Body of pancreas (tissue), 4 donors: ENCODE measurements at places on chromosomes 5 and 9. TPM values are rescaled to one million over a fixed set of nuclear protein-coding genes. Genes with fewer than 3 reads are reported as not detected.

The FOXD4L5 gene
- total RNA-seq = 0.26 TPM

The C9orf153 gene
- 7.6 TPM for total RNA-seq

The ARL14EPL gene
- total RNA-seq = not detected

The HMCN2 gene
- 3.6 TPM for total RNA-seq

The TEX48 gene
- total RNA-seq = not detected

The PAPPA gene
- 1.0 TPM for total RNA-seq
